HCT116 (cell line): ENCODE measurements at places on chromosomes 5 and 9.

DNA sequence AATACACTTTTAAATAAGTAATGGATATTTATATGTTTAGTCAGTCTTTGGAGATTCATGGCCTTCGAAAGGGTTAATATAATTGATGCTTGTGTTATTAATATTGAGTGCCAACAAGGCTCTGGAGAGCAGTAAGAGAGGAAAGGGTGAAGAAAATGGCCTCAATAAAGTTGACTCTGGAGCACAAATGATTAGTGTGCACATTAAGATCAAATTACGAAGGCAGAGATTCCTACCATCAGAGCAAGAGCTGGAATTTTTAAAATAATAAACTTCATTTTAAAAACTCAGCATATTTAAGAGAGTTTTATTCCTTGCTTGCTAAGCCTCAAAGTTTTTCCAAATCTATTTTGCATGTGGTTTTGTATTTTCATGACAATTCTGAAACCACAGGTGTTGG is 14.8 kb downstream of the SLC44A1 start:
- DNase-seq: no peak

- no peak for DNase-seq
These were observed 41.3 kb downstream of the IRX2 start for GRCh38 chr5:2709976-2710689.

GRCh38 chr9:83327323-83327722 is 210.9 kb downstream of the FRMD3 start:
- DNase-seq: no peak

- DNase-seq: no peak
These were observed 21.1 kb upstream of the TLR4 start for GRCh38 chr9:117682955-117683710.

DNA sequence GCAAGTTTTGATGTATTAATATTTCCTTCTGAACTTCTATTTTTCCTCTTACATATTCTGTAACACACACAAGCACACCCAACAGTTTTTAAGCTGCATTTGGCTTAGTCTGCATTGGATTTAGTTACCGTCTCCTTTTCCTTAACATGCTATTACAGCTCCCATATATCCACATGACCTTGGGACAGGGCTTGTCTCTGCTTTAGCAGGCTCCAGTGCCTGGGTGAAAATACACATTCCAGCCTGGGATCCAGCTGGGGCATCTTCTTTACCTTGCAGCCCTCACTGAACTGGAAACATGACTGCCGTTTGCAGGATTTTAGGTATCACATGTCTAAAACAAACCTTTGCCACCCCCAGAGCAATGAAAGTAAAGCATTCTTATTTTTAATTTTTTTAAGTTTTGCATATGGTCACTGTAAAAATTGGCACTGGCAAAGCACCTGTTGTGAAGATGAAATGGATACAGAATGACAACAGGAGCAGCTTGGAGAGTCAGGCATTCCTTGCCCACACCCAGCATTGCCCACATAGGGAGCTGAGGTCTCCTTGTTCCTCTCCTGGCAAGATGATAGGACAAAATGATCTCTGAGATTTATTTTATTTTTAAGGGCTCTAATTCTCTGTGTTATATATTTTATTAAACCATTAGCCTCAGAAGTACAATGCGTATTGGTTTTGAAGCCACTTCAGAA is 4.0 kb downstream of the GADD45G start:
- no peak for DNase-seq

- DNase-seq: no peak
These were observed 597 bp upstream of the SLC34A3 start for GRCh38 chr9:137229903-137230704.

DNA sequence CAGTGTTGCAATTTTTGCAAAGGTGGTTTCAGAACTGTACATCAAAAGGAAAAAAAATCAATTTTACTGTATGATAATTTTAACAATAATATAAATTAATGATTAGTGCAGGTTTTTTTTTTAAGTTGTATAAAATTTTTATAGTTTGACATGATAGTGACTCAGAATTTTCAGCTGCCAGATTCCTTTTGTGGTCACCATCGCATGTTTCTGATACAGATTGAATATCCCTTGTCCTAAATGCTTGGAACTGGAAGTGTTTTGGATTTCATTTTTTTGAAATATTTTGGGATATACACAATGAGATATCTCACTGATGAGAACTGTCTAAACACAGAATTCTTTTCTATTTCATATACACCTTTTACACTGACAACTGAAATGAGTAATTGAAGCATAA is 361.3 kb downstream of the RAB3C start:
- DNase-seq: no peak

DNA sequence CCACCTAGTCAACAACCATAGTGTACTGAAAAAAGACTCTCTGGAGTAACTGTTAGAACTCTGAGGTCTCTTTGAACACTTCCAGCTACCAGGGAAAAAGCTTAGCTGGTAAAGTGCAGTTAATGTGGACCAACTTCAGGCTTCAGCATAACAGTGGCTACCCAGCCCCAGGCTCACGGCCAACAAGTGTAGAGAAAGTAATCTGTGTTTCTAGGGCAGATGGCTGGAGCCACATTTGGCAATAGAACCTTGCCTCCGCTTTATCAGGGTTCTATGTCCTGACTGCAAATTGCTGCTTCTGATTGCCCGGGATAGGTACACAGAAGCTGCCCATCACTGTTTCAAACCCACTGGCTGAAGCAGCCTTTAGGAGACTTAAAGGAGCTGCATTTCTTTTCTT is 76.0 kb upstream of the SIMC1 start:
- DNase-seq: no peak
